Mesothelial cell of epicardium (in vitro differentiated cells): ENCODE measurements at places on chromosomes 3 and 15. TPM values are rescaled to one million over a fixed set of nuclear protein-coding genes. Genes with fewer than 3 reads are reported as not detected.

DNA sequence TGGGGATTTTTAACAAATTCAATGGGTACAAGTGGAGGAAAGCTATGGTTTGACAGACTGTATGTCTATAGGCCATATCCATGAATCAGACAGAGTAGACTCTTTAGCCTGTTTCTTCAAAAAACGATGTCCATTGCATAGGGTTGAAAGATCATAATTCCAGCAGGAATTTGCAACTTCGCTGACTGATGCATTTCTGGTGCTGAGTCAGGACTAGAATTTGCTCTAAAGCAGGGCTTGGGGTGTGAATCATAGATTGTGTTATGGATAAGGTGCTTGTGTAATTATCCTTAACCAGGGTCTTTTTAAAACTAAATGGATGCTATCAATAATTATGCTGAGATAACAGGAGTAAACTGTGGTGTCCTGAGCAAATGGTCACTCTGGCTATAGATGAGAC, 200.4 kb upstream of the TBC1D5 start:
- DNase-seq, result no peak

DNA sequence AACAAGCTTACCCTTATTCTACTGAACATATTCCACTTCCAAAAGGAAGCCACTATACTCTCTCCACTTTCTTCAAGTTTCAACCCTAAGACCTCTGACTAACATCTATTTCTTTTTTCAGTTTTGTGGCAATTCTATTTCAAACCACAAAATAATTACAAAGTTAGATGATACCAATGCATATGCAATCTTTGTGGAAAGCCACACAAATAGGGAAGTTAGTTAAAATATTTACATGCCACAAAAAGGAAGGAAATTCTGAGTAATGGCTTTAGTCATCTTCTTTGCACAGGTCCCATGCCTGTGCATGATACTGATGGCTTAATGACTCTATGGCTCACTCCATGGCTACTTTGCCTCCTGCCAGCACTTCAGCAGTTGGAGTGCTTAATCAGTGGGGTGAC, 57.0 kb upstream of the MCTP2 start:
- DNase-seq, result no peak

GRCh38 chr3:53324105-53324504, 23.2 kb downstream of the DCP1A start:
- DNase-seq, result no peak

- no peak for DNase-seq
Measured at GRCh38 chr3:35487376-35487775, 151.9 kb upstream of the ARPP21 start.

DNA sequence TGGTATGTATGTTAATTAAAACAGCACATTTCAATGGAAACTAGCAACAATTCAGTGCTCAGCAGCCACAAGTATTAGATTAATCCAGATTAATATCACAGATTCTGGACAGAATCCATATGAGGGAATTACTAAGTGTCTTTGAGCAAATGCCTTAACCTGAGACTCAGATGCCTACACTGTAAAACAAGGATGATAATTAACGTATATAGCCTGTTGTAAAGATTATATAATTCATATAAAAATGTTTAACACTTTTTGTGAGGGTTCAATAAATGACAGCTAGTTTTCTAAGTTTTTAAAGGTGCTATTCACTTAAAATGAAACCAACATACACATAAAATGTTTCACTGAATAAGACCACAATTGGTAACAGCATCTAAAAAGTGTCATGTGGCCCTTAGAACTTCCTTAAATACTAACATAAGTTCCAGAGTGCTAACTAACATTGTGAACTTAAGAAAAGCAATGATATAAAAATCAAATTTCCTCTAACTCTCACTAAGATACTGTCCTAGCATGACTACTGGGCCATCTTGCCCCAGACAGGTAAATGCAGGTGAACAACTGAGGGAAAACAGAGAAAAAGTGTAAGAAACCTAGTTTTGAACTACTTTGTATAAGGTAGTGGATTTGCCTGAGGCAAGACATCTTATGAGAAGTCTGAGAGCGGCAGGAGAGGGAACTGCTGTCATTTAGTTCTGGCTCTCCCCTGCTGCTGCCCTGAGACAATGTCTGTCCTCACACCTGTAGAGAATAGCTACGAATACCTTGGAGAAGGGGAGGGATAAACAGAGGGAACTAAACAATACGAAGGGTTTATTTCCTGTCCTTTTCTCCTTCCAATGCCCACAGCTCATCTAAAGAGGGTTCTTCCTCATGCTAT, 151.3 kb downstream of the ADAM10 start:
- no peak for DNase-seq

GRCh38 chr3:47098910-47099309, 65.0 kb downstream of the SETD2 start:
- DNase-seq, result no peak

GRCh38 chr15:55989383-55989782, 4.0 kb downstream of the NEDD4 start:
- no peak for DNase-seq

GRCh38 chr3:34106879-34107278, 308.4 kb downstream of the PDCD6IP start:
- no peak for DNase-seq

GRCh38 chr3:108437439-108437838, 73.0 kb downstream of the MYH15 start:
- DNase-seq, result no peak

DNA sequence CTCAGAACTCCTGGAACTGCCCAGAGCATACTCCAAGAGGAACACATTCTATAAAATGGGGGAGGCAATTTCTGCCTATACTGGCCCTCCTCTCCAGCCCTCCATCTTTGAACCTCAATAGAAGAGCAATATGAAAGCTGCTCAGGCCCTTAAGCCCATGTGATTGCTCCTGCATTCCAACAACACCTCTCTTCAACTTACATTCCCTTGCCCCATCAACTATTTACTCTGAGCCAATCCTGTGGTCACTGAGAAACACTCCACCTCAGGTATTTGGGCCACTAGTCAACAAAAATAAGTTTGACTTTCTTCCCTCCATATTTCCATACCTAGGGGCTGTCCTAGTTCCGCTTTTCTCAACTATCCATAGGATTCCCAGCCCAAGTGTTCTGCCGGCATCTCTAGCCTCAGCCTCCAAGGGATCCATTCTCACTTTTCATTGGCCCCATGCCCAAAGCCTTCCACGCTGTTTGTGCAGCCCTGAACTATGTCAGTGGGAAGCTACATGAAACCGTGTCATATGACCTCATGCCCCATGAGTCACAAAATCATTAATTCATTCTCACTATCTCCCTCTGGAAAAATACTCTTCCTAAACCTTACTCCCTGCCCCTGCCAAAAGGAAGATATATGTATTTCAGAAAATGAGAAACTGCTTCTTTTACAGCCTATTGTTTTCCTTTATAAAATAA, 61.6 kb downstream of the GJD2 start:
- no peak for DNase-seq

- no peak for DNase-seq
Measured at GRCh38 chr15:31360158-31360561, 33.5 kb downstream of the KLF13 start.

DNA sequence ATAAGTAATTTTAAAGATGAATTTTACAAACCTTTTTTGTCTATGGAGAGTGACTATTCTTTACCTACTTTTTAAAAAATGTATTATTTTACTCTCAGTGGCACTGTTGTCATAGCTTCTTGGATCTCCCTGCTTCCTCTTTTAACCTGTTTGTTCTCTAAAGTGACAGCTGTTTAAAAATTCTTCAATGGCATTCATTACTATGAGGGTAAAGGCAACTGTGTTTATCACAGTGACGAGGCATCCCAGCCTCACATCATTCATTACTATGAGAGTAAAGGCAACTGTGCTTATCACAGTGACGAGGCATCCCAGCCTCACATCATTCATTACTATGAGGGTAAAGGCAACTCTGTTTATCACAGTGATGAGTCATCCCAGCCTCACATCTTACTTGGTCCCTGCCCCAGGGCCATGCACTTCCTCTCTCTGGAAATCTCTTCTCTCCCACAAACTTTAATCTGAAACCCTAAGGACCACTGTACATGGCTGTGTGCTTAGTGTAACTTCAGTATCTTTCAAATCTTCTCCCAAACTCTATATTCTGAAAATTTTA, 101.7 kb upstream of the ZNF717 start:
- DNase-seq, result no peak

DNA sequence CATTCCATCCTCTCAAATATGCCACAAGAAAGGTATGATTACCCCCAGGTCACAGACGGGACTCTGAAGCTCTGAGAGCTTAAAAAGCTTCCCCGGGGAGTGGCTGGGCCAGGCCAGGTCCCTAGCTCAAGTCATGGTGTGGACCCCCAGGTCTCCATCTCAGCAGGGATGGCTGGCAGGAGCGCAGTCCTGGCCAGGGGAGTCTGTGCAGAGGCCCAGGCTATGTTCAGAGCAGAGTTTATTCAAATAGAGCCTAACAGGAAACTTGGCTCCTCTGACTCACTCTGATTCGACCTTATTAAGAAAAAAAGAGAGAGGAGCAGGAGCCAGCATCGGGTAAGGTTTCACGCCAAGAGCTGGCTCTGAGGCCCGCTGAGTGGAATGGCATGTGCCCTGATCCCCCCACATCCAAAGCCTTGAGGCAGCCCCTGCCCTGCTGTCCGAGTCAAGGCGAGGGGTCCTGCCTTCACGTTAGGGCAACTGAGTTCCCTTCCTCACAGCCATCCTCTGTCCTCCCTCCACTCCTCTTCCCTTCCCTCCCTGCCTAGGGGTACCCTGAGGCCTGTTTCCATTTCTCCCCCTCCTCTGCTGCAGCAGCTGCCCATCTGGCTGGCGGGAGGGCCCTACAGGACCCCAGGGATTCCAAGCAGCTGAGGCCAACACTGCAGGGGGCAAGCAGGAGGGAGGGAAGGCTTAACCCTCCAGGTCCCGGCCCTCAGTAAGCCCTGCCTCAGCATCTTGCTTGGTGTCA, 1.9 kb upstream of the LOXL1 start:
- DNase-seq, result no peak

DNA sequence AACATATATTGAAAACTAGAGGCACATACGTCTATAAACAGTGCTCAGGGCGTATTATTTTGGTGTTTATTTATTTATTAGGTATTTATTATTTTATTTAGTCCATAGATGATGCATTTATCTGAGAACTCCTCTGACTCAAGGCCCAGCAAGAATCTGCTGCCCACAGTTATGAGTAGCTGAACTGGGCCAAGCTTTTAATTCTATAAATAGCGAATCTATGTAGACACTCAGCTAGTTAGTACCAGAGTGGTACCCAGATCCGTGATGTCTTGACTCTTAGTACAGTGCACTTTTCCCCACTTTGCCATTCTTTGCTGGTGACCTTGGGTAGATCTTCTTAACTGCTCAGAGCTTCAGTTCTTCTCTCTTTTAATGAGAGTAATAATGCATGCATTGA, 370.4 kb upstream of the TPRG1 start:
- no peak for DNase-seq

- no peak for DNase-seq
Measured at GRCh38 chr3:5388091-5388490, 200.6 kb downstream of the EDEM1 start.

GRCh38 chr3:156180077-156180476, 59.7 kb downstream of the KCNAB1 start:
- DNase-seq, result no peak

DNA sequence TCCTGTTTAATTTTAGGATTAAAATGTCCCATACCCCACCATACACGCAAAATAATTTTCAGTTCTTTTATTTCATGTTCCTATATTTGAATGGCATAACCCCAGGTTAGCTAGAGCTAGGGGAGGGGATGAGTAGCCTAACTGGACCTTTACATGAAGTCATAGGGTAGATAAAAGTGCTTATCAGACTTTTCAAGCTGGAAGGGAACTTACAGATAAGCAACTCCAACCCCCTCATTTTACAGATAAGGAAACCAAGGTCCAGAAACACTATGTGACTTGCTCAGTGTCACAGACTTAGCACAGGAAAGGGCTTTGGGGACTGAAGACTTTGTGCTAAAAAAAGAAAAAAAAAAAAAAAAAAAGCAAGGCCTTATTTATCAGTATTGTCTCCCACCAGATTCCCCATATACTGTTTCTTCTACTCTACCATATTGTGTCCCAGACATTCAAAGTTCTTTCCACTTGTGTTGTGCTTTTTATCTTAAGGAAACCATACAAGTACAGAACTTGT, 10.6 kb upstream of the TNIK start:
- DNase-seq, result no peak

DNA sequence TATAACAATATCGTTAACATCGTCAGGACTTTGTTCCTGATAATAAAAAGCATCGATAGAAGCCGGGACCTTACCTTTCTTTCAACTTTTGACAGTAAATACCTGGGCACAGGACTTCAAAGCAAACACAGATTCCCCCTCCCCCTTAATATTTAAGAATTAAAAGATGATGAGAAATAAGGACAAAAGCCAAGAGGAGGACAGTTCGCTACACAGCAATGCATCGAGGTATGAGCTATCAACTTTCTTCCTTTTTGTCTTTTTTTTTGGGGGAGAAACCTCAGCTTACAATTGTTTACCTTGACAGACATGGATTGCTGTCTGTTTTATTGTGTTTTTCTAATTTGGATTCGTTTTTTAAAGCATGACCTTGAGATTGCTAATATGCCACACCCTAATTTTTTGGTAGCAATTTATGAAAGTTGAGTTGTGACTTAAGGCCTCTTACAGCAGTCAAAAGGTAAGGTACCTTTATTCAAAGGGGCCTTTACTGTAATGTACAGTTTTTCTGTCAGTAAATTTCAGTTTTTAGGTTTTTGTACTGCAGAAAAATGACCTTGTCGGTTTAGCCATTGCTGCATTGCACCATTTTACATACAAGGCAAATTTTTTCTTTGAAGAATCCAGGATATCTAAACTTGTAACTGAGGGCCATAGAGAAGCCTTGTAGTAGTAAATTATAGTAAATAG, 1.1 kb downstream of the CHD2 start:
- no peak for DNase-seq

- DNase-seq, result no peak
Measured at GRCh38 chr3:106124818-106125217, 256.0 kb upstream of the CBLB start.

YEATS2 gene
- 65.5 to 72.7 TPM (median 66.0 TPM) in 3 replicates for total RNA-seq

SLC28A2 gene
- not detected in 3 replicates for total RNA-seq

SCAANT1 gene
- total RNA-seq, result not detected in 3 replicates

ATP13A4 gene
- 1.9 to 2.0 TPM (median 2.0 TPM) in 3 replicates for total RNA-seq

IQCF6 gene
- total RNA-seq, result not detected in 3 replicates

GPR149 gene
- not detected in 3 replicates for total RNA-seq

PAK6 gene
- 10.1 to 11.1 TPM (median 10.2 TPM) in 3 replicates for total RNA-seq

GOLGA6L7 gene
- total RNA-seq, result not detected in 3 replicates

NOX5 gene
- 0.07 to 0.20 TPM (median 0.14 TPM) in 3 replicates for total RNA-seq

STX19 gene
- total RNA-seq, result 0.18 TPM in 1 of 3 replicates, not detected in the others
